ENCODE measurements at places on chromosomes 3 and 15. TPM values are rescaled to one million over a fixed set of nuclear protein-coding genes. Genes with fewer than 3 reads are reported as not detected.

The WDR93 gene
- total RNA-seq: 0.10 TPM

The UBA3 gene
- total RNA-seq: 58.5 TPM

The CNTN3 gene
- total RNA-seq: under 0.01 TPM

The HYAL1 gene
- 2.8 TPM for total RNA-seq

The DZIP3 gene
- 4.6 TPM for total RNA-seq

The SHQ1 gene
- 15.7 TPM for total RNA-seq

The MESP2 gene
- total RNA-seq: 0.19 TPM

The C3orf22 gene
- total RNA-seq: not detected

The PODXL2 gene
- 3.1 TPM for total RNA-seq

The RTP1 gene
- not detected for total RNA-seq

The SEMA3B gene
- total RNA-seq: 1.1 TPM

The C2CD4A gene
- 1.2 TPM for total RNA-seq

The COL8A1 gene
- total RNA-seq: 860 TPM

The GP9 gene
- total RNA-seq: not detected

The ITIH1 gene
- not detected for total RNA-seq

Data from vein endothelial cell (primary cell).